ENCODE measurements at places on chromosomes 2 and 18.

GRCh38 chr18:8036551-8036950, 469.4 kb downstream of the PTPRM start:
- peak; percentile 25 for DNase-seq

DNA sequence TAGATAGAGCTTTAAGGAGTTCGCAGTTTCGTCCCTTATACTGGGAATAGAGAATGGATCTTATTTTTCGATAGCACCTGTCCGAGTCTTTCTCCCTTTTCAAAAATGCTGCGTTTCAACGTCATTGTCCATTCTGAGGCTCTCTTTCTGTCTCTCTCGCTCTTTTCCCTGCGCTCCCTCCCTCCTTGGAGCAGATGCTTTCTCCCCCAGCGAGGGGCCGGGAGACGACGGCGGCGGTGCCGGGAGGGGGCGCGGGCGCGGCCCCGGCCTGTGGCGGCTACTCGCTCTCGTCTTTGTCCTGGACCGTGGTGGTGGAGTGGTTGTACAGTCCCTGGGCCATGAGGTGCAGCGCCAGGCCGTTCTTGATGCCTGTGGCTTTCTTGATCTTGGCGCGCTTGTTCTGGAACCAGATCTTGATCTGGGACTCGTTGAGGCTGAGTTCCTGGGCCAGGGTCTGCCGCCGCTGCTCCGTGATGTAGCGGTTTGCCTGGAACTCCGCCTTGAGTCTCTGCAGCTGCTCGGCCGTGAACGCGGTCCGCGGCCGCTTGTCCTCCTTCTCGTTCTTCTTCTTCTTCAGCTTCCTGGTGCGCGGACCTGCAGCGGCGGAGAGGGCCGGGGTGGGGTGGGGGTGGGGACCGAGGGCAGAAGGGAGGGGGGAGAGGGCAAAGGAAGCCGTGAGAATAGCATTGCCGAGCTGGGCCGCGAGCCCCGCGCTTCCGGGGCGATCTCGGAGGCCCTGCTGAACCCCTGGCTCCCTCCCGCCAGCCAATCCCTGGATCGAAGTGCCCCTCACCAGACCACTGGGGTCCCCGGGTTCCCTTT, 4.6 kb downstream of the EN1 start:
- DNase-seq = no peak

- no peak for DNase-seq
Observed at GRCh38 chr2:209102319-209102718, 321.5 kb upstream of the MAP2 start.

- no peak for DNase-seq
Observed at GRCh38 chr2:162069267-162069903, 4.6 kb downstream of the DPP4 start.

GRCh38 chr2:85663594-85664565, 4.1 kb downstream of the SFTPB start:
- no peak for DNase-seq

GRCh38 chr18:8630546-8630945, 21.3 kb downstream of the RAB12 start:
- no peak for DNase-seq

All from left kidney (tissue), 8 donors.